ENCODE measurements at places on chromosomes 1 and 21.

- no peak for DNase-seq
Observed at GRCh38 chr1:219563568-219563967, 49.3 kb downstream of the ZC3H11B start.

GRCh38 chr1:110928191-110928590, 35.5 kb downstream of the LRIF1 start:
- no peak for DNase-seq

DNA sequence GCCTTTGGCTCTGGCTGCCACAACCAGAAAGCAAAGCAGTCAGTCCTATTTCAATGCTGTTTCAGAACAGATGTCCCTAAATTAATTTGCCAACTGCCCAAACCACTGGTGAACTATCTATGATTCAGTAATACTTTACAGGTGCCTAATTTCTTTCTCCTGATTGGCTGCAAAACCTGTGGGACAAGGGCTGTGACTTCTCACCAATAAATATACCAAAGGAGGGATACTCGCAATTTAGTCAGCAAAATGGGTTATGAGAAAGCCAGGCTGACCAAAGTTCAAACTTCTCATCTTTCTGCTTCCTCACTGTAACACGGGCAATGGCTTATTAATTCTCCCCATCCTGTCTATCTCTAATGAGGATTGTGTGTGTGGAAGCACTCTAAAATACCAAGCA, 12.8 kb downstream of the GPN2 start:
- DNase-seq: no peak

GRCh38 chr1:197599789-197600188, 175.5 kb downstream of the DENND1B start:
- no peak for DNase-seq

GRCh38 chr1:188004849-188005248, 1176.1 kb downstream of the PLA2G4A start:
- DNase-seq: no peak

- no peak for DNase-seq
Observed at GRCh38 chr1:228510101-228510802, 23.1 kb downstream of the RNF187 start.

All from stimulated activated CD4-positive, alpha-beta T cell treated with anti-CD3 and anti-CD28 coated beads, Interleukin-1b, Interleukin-23, amount 100 ng/mL, for 1 hour (primary cell).